Left lobe of liver (tissue), 2 donors: ENCODE measurements at places on chromosomes 4 and X. TPM values are rescaled to one million over a fixed set of nuclear protein-coding genes. Genes with fewer than 3 reads are reported as not detected.

The STIM2 gene
- total RNA-seq, result 12.8 TPM

The SPANXA2 gene
- total RNA-seq, result not detected

The VSIG1 gene
- total RNA-seq, result not detected

The FGF13 gene
- 0.55 TPM for total RNA-seq

The CFP gene
- total RNA-seq, result 13.8 TPM

The COPS4 gene
- 10.6 TPM for total RNA-seq

- DNase-seq, result peak; percentile 85
Measured at GRCh38 chr4:1192091-1192492, 19.7 kb upstream of the SPON2 start.

DNA sequence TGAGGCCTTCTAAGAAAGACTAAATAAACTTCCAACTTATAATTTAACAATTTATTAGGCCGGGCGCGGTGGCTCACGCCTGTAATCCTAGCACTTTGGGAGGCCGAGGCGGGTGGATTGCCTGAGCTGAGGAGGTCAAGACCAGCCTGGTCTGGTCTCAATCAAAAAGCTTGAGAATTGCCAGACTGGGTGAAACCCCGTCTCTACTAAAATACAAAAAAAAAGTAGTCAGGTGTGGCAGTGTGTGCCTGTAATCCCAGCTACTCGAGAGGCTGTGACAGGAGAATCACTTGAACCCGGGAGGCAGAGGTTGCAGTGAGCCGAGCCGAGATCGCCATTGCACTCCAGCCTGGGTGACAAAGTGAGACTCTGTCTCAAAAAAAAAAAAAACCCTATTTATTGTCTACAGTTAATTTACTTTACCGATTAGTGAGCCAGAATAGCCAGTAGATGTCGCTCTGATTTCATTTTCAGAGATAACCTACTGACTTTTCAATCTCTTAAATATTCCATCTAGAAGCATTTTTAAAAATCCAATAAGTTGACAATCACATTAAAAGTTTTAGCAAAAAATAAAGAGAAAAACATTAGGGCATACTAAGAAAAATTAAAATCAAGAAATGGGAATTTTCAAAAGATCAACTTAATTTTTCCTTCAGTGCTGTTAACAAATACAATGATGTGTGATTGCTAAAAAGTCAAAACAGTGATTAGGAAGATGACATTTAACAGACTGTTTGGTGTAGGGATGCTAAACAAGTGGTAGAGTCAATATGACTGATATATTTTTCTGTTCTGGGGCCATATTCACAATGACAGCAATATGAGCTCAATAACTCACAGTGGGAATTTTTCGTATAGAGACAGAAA is 4.3 kb upstream of the SHROOM3 start:
- DNase-seq, result no peak

DNA sequence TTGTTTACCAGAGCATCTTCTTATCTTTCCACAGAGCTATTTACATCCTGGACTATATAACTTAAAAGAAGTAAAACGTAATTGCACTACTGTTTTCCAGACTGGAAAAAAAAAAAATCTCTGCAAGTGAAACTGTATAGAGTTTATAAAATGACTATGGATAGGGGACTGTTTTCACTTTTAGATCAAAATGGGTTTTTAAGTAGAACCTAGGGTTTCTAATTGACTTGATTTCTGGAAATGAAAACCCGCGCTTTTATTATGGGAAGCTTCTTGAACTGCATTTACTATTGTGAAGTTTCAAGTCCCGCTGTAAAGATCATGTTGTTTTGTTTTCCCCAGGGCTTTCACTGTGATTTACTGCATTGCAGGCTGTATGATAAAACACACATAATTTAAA is 162.7 kb downstream of the STIM2 start:
- no peak for DNase-seq

- no peak for DNase-seq
Measured at GRCh38 chr4:133839326-133839725, 362.3 kb downstream of the PABPC4L start.

DNA sequence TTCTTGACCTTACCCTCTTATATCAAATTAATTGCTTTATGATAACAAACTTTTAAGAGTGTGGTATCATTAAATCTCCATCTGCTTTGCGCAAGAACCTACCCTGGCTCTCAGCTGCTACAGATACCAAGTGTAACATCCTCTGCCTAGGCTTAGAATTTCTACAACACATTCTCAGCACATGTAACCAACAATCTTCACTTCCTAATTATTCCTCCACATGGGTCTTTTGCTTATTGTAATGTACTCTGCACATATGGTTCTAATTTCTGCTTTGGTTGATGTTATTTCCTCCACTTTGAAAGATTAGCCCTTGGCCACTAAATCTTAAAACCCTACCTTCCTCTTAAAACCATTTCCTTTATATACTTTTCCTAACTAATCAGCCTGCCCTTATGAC is 242.4 kb downstream of the ARHGAP24 start:
- no peak for DNase-seq
